ENCODE measurements at places on chromosomes 11 and 22. TPM values are rescaled to one million over a fixed set of nuclear protein-coding genes. Genes with fewer than 3 reads are reported as not detected.

Gene BCR
- 223 TPM for total RNA-seq

Gene SOX6
- total RNA-seq = 0.67 TPM

Gene NXPE4
- not detected for total RNA-seq

Gene TMEM41B
- total RNA-seq = 36.0 TPM

Gene MOGAT2
- total RNA-seq = not detected

Gene SPDYC
- total RNA-seq = not detected

Gene TRIM49
- not detected for total RNA-seq

Gene GGTLC3
- total RNA-seq = not detected

Gene NUP50
- total RNA-seq = 86.7 TPM

Gene GDPD4
- total RNA-seq = not detected

Gene C11orf65
- 0.10 TPM for total RNA-seq

Gene ZP1
- not detected for total RNA-seq

Gene TMPRSS5
- 0.33 TPM for total RNA-seq

Gene TMA7B
- not detected for total RNA-seq

Gene EMID1
- total RNA-seq = under 0.01 TPM

Data from vein endothelial cell (primary cell).